ENCODE measurements at places on chromosomes 13 and 19. TPM values are rescaled to one million over a fixed set of nuclear protein-coding genes. Genes with fewer than 3 reads are reported as not detected.

The EGLN2 gene
- total RNA-seq = 101 TPM

The WDR88 gene
- not detected for total RNA-seq

The SERP2 gene
- 5.1 TPM for total RNA-seq

The APLP1 gene
- total RNA-seq = 47.1 TPM
